ENCODE measurements at places on chromosomes 1 and 21.
A peak's percentile ranks its signal among the peaks of the same experiment; 100 is the strongest.

GRCh38 chr1:44030605-44031251, 534 bp downstream of the SLC6A9 start:
- DNase-seq, result peak; percentile 9

DNA sequence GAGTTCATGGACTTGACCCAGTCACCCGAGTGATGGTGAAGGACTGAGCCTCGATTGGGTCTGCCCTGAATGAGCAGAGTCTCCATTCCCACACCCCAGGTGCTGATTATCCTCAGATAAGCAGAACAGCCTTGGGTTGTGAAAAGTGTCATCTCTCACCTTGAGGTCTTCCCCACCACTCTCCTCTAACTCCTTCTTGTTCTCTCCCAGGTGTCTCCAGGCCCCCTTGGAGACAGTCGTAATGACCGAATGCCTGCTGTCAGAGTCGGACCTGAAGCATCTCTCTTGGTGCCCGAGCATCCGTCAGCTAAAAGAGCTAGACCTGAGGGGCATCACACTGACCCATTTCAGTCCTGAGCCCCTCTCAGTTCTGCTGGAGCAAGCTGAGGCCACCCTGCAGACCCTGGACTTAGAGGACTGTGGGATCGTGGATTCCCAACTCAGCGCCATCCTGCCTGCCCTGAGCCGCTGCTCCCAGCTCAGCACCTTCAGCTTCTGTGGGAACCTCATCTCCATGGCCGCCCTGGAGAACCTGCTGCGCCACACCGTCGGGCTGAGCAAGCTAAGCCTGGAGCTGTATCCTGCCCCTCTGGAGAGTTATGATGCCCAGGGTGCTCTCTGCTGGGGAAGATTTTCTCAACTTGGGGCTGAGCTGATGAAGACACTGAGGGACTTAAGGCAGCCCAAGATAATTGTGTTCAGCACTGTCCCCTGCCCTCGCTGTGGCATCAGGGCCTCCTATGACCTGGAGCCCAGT, 3.4 kb downstream of the PRAMEF12 start:
- DNase-seq, result no peak

- DNase-seq, result no peak
Measured at GRCh38 chr1:198969981-198970380, 331.1 kb downstream of the PTPRC start.

DNA sequence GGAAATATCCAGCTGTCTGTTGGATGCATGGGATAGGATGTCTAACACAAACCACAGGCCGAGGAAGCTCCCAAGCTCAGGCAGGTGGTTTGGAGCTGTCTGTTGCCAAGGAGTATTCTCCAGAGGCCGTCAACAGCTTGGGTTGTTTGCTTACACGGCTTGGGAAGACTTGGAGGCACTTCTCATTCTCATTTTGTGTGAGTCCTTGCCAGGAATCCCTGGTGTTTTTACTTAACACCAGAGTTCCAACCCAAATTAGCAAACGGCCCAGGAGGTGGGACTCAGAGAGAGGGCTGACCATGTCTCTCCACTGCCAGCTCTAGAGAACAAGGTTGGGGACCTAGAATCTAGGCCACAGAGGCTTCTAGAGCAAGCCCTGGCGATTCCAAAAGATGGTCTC, 72.7 kb upstream of the FAM20B start:
- no peak for DNase-seq

GRCh38 chr1:31216016-31216415, 23.7 kb downstream of the NKAIN1 start:
- no peak for DNase-seq

GRCh38 chr1:936348-937264, 12.9 kb downstream of the SAMD11 start:
- no peak for DNase-seq

- DNase-seq, result no peak
Measured at GRCh38 chr1:182253319-182253860, 138.2 kb downstream of the GLUL start.

- DNase-seq, result no peak
Measured at GRCh38 chr1:175933801-175934200, 190.4 kb upstream of the TNR start.

GRCh38 chr1:169392406-169392805, 24.4 kb downstream of the BLZF1 start:
- DNase-seq, result no peak

DNA sequence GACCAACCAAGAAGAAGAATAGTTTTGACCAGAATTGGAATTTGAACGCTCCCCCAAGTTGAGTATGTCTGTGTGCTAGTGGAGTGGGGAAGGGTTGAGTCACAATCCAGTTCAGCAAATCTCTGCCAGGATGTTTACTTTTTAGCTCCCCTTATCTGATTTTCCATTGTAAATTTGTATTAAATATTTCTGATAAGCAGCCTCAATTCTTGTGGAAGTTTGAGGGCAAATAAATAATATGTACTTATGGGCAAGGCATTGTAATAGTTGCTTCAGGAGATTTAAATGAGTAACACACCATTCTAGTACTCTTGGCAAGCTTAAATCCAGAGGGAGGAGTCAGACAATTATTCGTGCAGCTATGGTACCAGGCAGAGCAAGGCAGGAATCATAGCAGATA, 14.4 kb downstream of the CXADR start:
- no peak for DNase-seq

- DNase-seq, result no peak
Measured at GRCh38 chr21:46059195-46059594, 38.7 kb upstream of the COL6A2 start.

GRCh38 chr1:115908565-115909274, 67.6 kb upstream of the SLC22A15 start:
- no peak for DNase-seq

- DNase-seq, result no peak
Measured at GRCh38 chr1:109438798-109439297, 12.6 kb upstream of the PSMA5 start.

DNA sequence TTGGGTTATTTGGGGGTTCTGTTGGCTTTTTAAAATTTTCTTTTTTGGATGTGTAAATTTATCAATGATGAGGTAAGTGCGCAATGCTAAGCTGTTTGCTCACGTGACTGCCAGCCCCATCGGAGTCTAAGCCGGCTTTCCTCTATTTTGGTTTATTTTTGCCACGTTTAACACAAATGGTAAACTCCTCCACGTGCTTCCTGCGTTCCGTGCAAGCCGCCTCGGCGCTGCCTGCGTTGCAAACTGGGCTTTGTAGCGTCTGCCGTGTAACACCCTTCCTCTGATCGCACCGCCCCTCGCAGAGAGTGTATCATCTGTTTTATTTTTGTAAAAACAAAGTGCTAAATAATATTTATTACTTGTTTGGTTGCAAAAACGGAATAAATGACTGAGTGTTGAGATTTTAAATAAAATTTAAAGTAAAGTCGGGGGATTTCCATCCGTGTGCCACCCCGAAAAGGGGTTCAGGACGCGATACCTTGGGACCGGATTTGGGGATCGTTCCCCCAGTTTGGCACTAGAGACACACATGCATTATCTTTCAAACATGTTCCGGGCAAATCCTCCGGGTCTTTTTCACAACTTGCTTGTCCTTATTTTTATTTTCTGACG, 3.1 kb downstream of the OLIG2 start:
- DNase-seq, result no peak

GRCh38 chr1:230068952-230069684, 2.1 kb downstream of the GALNT2 start:
- no peak for DNase-seq

DNA sequence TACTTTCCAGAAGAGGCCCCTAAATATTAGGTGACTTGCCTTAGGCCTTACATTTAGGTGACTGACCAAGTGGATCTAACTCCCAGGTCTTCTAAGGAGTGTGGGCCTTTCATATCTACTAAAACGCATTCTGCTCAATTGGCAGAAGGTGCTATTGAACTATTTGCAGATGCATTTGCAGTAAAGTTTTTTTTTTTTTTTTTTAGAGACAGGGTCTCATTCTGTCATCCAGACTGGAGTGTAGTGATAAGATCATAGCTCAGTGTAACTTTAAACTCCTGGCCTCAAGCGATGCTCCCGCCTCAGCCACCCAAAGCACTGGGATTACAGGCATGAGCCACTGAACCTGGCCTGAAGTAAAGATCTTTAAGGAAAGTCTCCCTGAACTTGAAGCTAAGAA, 13.0 kb upstream of the ACBD6 start:
- DNase-seq, result no peak

- DNase-seq, result no peak
Measured at GRCh38 chr1:88311265-88311664, 372.8 kb upstream of the PKN2 start.

DNA sequence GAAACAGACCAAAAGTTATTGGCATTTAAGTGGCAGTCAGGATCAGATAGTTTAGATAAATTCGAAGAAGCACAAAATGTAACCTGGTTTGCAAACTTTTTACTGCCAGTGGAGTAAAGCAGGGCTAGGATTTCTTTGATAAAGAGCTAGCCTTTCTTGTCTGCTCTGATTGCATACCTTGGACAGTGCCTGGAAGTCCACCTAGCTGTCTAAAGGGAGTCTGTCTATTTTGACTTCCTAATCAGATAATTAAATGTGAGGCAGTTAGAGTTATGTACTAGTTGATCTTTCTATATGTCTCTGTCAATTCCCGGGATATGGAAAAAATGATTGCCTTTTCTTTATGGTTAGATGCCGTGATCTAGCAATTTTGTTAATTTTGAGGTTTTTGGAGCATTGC, 4.1 kb downstream of the GPSM2 start:
- no peak for DNase-seq

DNA sequence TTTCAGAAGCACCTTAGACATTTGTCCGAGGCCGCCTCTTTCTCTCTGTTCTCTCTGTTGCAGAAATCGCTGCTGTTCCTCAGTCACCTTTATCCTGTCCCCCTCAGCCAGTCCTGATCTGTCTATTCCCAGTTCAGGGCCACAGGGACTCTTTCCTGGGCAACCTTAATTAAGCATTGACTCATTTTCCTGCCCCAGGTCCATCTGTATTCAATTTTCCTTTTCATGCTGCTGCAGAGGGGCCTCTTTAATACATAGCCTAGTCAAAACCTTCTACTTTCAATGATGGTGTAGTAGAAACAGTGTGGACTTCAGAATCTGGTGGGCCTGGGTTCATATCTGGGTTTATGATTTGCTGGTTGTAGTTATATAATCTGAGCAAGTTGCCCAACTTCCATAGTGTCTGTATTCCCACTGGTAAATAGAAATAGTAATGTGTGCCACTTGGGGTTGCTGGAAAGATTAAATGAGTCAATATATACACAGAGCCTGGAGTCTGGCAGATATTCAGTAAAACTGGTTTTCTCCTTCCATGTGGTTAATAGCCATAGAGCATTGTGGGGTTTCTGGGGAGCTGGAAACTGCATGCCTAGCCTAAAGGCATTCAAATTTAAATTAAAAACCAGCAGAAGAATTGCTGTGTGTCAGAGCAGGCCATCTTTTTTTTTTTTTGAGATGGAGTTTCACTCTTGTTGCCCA, 4.5 kb downstream of the TRAF5 start:
- DNase-seq, result no peak

- no peak for DNase-seq
Measured at GRCh38 chr1:206735553-206736031, 35.0 kb upstream of the IL19 start.

- DNase-seq, result no peak
Measured at GRCh38 chr21:27536319-27536718, 569.4 kb upstream of the ADAMTS5 start.

- DNase-seq, result no peak
Measured at GRCh38 chr1:246035060-246035541, 472.0 kb downstream of the SMYD3 start.

DNA sequence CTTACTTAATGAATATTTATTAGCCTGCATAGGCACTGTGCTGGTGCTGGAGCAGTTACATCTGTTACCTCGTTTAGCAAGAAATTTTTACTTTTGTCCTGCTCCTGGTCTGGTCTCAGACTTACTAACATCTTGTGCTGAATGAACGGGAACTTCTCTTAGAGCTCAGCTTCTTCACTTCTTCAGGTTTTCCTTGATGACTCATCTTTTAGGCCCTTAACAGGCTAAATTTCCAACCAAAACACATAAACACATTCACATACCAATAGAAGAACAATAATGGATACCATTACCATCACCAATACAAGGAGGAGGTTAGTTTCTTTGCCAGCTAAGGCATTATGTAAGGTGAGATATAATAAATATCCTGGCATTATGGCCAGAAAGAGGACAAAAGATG, 68.9 kb downstream of the IFI44 start:
- DNase-seq, result no peak

- no peak for DNase-seq
Measured at GRCh38 chr1:18121072-18121820, 13.6 kb downstream of the IGSF21 start.

DNA sequence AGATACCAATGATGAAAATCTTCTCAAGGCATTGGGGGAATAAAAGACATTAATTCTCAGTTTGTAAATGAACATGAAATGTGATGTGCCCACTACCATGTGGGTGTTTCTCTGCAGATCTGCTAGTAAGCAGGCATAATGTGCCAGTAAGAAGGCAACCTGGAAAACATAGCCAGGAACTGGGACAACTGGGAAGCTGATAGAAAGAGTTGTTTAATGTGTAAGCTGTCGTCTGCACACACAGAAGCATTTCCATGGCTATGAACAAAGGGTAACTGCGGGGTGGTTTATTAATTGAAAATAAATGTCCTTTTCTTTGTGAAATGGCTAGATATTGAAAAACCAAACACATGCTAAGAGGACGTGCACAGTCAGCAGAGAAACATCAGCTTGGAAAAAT, 52.0 kb downstream of the ZC3H11B start:
- DNase-seq, result no peak

- DNase-seq, result no peak
Measured at GRCh38 chr1:44072204-44072603, 40.9 kb upstream of the SLC6A9 start.

- DNase-seq, result no peak
Measured at GRCh38 chr1:24735156-24735508, 10.1 kb upstream of the CLIC4 start.

DNA sequence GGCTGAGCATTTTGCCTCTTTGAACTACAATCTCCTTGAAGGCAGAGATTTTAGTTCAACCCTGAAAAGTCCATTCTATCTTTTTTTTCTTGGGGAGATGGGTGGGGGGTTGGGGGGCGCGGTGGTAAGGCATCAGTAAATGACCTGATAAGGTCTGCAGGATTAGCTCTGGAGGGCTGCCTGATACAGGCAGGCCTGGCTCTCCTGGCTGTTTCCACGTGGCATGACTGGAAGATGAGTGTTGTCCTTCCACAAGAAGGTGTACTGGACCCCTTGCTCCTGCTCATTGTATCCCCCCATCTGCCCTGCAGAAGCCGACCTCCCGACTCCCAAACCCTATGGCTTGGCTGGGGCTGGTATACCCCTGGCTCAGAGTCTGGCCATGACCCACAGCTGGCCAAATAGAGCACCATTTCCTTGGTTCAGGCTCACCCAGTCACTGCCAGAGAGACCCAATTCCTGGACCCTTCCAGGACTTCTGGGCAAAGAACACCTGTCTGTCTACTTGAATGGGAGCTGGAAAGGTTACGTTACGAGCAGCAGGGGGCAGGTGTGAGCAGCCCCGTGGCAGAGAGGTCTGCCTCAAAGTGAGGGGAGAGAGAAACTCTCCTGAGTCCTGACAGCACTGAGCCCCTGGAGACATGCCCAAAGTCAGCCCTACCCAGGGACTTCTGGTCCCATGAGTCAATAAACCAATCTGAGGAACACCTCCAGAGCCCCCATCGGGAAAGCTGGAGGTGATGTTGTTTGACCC, 17.0 kb downstream of the DHRS3 start:
- peak; percentile 28 for DNase-seq

GRCh38 chr1:103056423-103056822, 51.9 kb downstream of the COL11A1 start:
- DNase-seq, result no peak
